ENCODE measurements at places on chromosomes 7 and 10.

- DNase-seq = no peak
Measured at GRCh38 chr10:61836888-61837754, 64.4 kb upstream of the ARID5B start.

GRCh38 chr7:25959168-25959734 is 192.7 kb upstream of the NFE2L3 start:
- DNase-seq = no peak

DNA sequence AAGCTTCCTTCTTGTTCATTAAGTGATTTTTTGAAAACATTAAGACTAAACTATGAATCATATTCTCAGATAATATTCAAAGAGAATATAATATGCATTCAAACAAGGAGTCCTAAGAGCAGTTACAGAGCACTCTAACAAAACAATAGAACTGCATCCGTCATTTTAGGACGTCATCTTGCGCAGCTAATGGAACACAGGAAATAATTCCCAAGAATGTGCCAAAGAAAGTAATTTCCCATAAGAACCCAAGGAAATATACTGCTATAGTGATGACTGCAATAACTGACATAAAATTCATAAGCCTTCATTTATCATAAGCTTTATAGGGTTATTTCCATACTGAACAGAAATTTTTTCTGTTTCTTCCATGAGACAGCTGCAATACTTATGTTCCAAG is 28.3 kb upstream of the CASD1 start:
- DNase-seq = no peak

GRCh38 chr7:140096459-140096858 is 33.7 kb upstream of the PARP12 start:
- no peak for DNase-seq

GRCh38 chr7:103856929-103857328 is 132.5 kb downstream of the RELN start:
- no peak for DNase-seq

Data from CD14-positive monocyte (primary cell).